ENCODE measurements at places on chromosomes 1 and 21. TPM values are rescaled to one million over a fixed set of nuclear protein-coding genes. Genes with fewer than 3 reads are reported as not detected.

- no peak for DNase-seq
These were observed 17.8 kb downstream of the RHEX start for GRCh38 chr1:206070627-206071304.

GRCh38 chr1:112358798-112359408 lies 37.1 kb upstream of the CTTNBP2NL start:
- DNase-seq = peak; percentile 10

- no peak for DNase-seq
These were observed 10.9 kb downstream of the TAGLN2 start for GRCh38 chr1:159914252-159915018.

GRCh38 chr1:88998716-88999115 lies 6.3 kb upstream of the KYAT3 start:
- DNase-seq = peak; percentile 37

DNA sequence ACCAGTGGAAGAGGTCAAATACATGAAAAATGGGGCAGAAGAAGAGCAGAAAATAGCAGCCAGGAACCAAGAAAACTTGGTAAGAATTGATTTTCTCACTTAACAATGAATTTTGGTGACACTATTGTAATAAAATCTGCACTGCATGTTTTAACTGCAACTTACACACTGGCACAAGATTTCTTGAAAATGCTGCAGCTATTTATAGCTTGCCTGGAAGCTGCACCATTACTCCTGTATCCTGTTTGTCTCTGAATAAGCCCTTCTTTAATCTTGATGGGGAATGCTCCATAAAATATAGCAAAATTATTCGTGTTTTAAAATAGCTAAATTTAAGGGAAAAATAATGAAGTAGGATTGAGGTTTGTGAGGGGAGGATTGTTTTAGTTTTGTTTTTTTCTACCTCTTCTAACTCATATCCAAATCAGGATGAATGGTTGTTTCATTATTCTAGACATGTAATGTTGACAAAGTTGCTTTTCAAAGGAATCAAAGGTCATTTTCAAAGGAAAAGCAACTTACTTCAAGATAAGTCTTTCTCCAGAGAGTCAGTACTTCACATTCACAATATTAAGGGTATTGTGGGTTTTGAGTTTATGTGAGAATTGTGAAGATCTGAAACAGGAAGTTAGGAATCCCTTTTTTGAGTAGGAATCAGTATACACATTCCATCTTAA lies 120.9 kb downstream of the C1orf21 start:
- peak; percentile 48 for DNase-seq

GRCh38 chr1:170074250-170075157 lies at the start of gene KIFAP3:
KIFAP3 (minus strand) TSS chr1:170074695; CDS start chr1:170074467, 228 bp downstream.
- DNase-seq = peak; percentile 94

- DNase-seq = no peak
These were observed 95.7 kb downstream of the UROD start for GRCh38 chr1:45107782-45108181.

GRCh38 chr1:208268541-208269337 lies 24.6 kb upstream of the PLXNA2 start:
- no peak for DNase-seq

GRCh38 chr1:229127301-229127700 lies 143.6 kb upstream of the RAB4A start:
- peak; percentile 28 for DNase-seq

DNA sequence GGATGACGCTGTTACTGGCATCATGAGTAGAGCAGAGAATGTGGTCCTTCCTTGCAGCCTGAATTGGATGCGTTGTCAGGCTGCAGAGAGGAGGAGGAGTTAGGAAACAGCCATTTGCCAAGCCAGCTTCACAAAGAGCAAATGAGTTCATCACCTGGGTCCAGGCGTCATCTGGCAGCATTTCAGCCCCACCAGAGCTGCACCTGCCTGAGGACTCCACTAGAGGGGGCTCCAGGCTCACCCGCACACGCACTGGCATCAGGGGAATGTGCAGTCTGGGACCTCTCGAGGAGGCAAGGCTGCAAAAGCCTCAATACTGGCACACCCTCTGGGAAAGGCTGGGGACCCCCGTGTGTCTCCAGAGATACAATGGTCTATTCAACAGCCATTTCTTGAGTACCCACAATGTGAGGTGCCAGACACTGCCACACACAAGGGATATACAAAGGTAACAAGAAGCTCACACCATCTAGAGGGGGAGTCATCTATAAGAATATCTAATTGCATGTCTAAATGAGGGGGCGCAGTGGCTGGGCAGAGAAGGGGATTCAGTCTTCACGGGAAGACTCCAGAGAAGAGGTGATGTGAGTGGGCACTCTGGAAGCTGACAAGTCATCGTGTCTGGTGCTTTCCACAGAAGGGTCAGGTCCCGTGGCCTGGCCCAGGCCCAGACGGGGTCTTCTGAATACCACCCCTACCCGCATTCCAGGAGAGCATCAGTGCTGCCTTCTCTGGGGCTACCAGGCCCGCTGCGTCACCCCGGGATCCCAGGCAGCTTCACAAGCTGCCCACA lies 53.5 kb upstream of the CNTN2 start:
- peak; percentile 61 for DNase-seq

DNA sequence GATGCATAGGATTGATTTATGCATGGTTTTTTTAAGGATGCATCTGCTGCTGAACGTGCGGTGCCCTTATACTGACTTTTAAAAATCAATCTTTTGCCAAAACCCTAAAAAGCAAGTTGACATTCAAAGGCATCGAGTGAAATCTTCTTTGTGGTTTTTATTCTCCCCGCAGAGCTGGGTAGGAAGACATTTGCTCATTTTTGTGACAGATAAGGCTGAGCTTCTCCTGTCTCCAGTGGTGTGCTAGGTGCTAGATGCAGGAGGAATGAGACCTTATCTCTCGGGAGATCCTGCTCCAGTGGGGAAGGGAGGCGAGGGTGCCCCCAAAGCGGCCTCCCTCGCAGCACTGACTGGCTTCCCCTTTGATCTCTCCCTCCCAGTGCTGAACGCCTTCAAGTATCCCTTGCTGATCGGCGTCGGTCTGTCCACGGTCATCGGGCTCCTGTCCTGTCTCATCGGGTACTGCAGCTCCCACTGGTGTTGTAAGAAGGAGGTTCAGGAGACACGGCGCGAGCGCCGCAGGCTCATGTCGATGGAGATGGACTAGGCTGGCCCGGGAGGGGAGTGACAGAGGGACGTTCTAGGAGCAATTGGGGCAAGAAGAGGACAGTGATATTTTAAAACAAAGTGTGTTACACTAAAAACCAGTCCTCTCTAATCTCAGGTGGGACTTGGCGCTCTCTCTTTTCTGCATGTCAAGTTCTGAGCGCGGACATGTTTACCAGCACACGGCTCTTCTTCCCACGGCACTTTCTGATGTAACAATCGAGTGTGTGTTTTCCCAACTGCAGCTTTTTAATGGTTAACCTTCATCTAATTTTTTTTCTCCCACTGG lies 14.9 kb upstream of the CD101 start:
- no peak for DNase-seq

DNA sequence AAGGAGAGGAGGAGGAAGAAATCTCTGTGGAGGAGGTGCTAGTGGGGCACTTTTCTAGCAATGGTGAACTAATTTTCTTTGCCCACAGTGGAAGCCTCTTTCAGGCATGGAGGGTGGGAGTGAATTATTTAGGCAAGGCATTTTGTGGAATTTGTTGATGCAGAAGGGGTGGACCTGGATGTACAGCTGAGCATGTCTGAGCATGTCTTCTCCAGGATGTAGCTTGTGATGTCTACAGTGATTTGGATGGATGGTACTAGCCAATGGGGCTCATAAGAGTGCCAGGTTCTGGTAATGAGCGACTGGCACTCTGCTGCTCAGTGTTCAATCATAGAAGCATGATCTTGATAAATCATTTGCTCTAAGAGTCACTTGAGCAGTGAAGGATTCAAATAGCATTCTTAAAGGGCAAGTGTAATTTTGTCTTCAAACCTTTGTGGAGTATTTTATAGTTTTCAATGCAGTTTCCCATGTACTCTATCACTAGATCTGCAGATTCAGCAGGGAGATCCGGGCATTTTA lies 153.9 kb upstream of the LMO4 start:
- no peak for DNase-seq

DNA sequence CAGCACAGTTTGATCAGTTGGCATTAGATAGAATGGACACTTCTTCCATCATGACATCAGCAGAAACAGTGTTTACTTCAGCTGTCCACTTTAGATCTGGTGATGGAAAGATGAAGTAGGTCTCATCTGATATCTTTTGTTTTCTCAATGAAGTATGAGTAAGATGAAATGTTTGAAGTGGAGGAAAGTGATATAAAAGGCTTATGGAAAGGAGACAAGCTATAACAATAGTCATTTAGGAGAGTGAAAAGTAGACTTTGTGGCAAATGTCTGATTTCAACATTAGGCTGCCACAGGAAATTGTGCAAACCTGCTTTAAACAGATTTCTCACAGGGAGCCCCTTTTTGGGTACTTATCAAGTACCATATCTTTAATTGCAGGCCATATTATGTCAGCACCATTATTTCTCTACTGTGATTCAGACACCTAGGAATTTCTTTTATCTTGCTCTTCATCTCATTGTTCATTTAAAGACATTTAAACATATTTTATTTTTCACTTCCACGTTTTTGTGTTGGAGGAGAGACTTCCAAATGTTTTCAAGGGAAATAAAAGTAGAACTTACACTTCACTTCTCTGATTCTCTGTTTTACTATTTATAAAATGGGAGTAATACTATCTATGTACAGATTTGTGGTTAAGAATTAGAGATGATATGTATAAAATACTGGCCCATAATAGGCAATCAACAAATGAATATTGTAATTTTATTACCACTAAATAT lies 18.1 kb downstream of the PDC start:
- peak; percentile 89 for DNase-seq

DNA sequence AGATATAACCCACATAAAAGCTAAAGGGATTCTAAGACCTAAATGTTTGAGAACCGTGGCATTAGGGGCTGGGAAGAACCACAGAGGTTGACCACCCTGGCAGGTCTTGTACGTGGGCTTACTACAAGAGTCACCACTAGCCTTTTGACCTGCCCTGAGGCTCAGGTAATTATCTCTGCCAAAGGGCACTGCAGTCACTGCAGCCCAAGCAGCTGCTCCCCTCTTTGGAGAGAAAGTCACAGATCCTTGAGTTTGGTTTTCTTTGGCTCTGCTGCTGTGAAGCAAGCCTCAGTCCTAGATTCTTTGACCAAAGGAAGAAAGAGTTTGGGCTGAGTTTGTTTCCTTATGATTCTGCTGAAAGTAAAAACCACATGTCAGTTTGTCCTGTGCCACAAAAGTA lies 11.6 kb downstream of the PARK7 start:
- no peak for DNase-seq

The SLC44A5 gene
- total RNA-seq = 1.6 TPM

The EDARADD gene
- total RNA-seq = 2.2 TPM

The S100A6 gene
- 74.4 TPM for total RNA-seq

The CELA2A gene
- not detected for total RNA-seq

The ZNF593 gene
- total RNA-seq = 34.4 TPM

The LINGO4 gene
- not detected for total RNA-seq

Measured in astrocyte (in vitro differentiated cells and primary cell).